Esophagus muscularis mucosa (tissue), 4 donors: ENCODE measurements at places on chromosomes 16 and 17. TPM values are rescaled to one million over a fixed set of nuclear protein-coding genes. Genes with fewer than 3 reads are reported as not detected.
A peak's percentile ranks its signal among the peaks of the same experiment; 100 is the strongest.

- DNase-seq = no peak
- no peak overlapping the region for H3K27ac ChIP-seq
- peaks cover 12% of the 10 kb centered on the region for H3K36me3 ChIP-seq
- H3K4me3 ChIP-seq = no peak overlapping the region
- H3K4me1 ChIP-seq = peaks cover 49% of the 10 kb centered on the region
- no peaks in the 10 kb centered on the region for H3K27me3 ChIP-seq
These were observed 14.2 kb downstream of the CX3CL1 start for GRCh38 chr16:57386381-57386951.

DNA sequence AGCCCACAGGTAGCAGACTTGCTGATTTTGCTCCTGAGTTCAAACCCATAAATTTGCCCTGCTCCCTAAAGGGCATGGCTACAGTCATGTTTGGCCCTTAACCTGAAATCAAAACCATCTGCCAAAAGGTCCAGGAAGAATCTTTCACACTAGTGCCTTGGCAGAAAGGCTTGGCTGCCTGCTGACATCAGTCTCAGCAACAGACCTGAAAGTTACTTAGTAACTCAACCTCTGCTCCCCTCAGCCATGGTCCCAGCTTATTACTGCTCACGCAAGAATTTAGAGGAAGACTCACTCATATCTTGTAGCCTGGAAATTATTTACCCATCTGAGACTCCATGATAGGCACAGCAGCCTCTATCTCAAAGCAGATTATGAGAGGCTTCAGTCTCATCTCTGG lies 98.0 kb upstream of the KIF2B start:
- no peaks in the 10 kb centered on the region for H3K27me3 ChIP-seq
- H3K27ac ChIP-seq = no peak overlapping the region
- no peaks in the 10 kb centered on the region for H3K36me3 ChIP-seq
- peaks cover 5% of the 10 kb centered on the region for H3K4me1 ChIP-seq
- DNase-seq = no peak

GRCh38 chr16:29789775-29790182 lies 772 bp upstream of the KIF22 start:
- no peaks in the 10 kb centered on the region for H3K27me3 ChIP-seq
- no peaks in the 10 kb centered on the region for H3K36me3 ChIP-seq
- peak overlapping the region; percentile 81 for H3K27ac ChIP-seq
- peaks cover 28% of the 10 kb centered on the region for H3K4me1 ChIP-seq
- no peak for DNase-seq

DNA sequence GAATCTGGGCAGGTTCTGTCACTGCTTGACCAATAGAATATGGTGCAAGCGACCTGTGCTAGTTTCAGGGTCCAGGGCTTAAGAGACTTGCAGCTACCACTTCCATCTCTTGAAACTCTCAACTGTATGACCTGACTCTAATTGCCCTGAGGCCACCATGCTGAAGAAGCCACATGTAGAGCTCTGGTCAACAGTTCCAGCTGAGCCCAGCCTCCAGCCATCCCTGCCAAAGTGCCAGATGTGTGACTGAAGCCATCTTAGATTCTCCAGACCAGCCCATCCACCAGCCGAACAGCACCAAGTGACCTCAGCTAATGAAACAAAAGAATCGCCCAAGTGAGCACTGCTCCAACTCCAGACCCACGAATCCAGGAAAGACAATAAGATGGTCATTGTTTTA lies 3.4 kb upstream of the MT2A start:
- peaks cover 46% of the 10 kb centered on the region for H3K4me1 ChIP-seq
- no peak overlapping the region for H3K4me3 ChIP-seq
- no peaks in the 10 kb centered on the region for H3K27me3 ChIP-seq
- no peak for DNase-seq

- DNase-seq = no peak
- no peaks in the 10 kb centered on the region for H3K36me3 ChIP-seq
- no peak overlapping the region for H3K4me3 ChIP-seq
- no peaks in the 10 kb centered on the region for H3K27me3 ChIP-seq
These were observed 141.2 kb downstream of the CMIP start for GRCh38 chr16:81585785-81586184.

DNA sequence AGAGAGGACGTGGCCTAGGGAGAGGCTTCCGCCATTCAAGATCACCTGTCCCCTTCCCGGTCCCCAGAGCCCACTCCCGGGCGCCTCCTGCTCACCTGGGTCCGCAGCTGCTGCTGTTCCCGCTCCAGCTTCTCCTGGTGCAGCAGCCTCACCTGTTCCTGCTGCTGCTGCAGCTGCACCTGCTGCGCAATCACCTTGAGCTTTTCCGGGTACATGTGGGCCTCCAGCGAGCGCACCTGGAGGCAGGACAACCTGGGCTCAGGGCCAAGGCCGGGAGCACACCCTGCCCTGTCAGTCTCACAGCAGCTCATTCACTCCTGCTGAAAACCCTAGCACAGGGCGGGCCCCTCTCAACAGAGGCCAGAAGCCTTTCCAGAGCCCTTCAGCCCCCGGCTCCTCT lies 12.5 kb downstream of the TFAP4 start:
- peaks cover 32% of the 10 kb centered on the region for H3K36me3 ChIP-seq
- DNase-seq = no peak
- H3K4me1 ChIP-seq = peaks cover 33% of the 10 kb centered on the region

DNA sequence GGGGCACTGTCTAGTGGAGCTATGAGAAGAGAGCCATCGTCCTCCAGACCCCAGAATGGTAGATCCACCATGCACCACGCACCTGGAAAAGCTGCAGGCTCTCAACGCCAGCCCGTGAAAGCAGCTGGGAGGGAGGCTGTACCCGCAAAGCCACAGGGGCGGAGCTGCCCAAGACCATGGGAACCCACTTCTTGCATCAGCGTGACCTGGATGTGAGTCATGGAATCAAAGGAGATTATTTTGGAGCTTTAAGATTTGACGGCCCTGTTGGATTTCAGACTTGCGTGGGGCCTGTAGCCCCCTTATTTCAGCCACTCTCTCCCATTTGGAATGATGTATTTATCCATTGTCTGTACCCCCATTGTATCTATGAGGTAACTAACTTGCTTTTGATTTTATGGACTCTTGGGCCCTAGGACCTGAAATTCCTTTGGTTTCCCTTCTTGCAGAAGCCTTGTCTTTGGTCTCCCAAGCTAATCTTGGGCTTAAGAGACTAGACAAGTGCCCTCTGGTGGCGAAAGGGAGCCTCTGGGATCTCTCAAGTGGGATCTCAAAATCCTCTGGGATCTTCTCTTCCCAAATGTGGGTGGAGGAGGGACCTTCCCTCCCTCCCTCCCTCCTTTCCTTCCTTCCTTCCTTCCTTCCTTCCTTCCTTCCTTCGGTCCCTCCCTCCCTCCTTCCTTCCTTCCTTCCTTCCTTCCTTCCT lies 58.2 kb upstream of the HAPSTR1 start:
- no peak for DNase-seq
- H3K36me3 ChIP-seq = no peaks in the 10 kb centered on the region
- no peak overlapping the region for H3K4me3 ChIP-seq
- H3K4me1 ChIP-seq = no peaks in the 10 kb centered on the region
- H3K27me3 ChIP-seq = no peaks in the 10 kb centered on the region
- H3K27ac ChIP-seq = no peak overlapping the region

DNA sequence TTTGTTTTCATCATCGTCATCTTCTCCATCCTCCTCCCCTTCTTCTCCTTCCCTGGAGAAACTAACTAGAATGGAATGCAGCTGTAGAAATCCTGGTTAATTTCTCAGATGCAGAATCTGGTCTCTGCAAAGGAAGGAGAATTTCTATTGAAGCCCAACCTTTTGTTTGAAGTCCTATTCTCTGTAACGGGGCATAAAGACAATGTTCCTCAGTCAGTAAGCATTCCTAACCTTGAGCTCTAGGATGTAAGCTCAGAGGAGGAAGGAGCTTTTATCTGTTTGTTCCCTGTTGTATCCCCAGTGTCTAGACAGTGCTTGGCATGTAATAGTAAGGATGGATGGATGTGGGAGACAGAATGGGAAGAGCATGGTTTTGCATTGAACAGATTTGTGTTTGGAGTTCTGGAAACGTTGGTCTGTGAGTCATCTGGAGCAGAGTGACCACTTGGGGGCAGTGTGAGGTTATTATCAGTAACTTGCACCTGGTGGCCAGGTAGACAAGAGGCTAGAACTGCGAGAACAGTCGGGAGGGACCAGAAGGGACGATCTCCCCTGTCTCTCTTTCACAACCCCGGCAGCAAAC lies 363.7 kb downstream of the SNX29 start:
- H3K4me3 ChIP-seq = no peak overlapping the region
- no peak overlapping the region for H3K27ac ChIP-seq
- no peak for DNase-seq
- no peaks in the 10 kb centered on the region for H3K27me3 ChIP-seq
- no peaks in the 10 kb centered on the region for H3K4me1 ChIP-seq

- H3K27ac ChIP-seq = peak overlapping the region; percentile 87
- no peaks in the 10 kb centered on the region for H3K27me3 ChIP-seq
- H3K4me3 ChIP-seq = peak overlapping the region; percentile 75
- H3K36me3 ChIP-seq = peaks cover 3% of the 10 kb centered on the region
- no peak for DNase-seq
- H3K4me1 ChIP-seq = peaks cover 28% of the 10 kb centered on the region
These were observed 623 bp downstream of the E4F1 start for GRCh38 chr16:2223942-2224486.

The STH gene
- not detected for total RNA-seq

GRCh38 chr17:77441130-77441920 lies 300.6 kb downstream of the SEC14L1 start:
- no peak for DNase-seq
- peak overlapping the region; percentile 68 for H3K27ac ChIP-seq
- no peaks in the 10 kb centered on the region for H3K27me3 ChIP-seq
- H3K36me3 ChIP-seq = no peaks in the 10 kb centered on the region

The WIPI1 gene
- total RNA-seq = 36.6 TPM

The RNF43 gene
- under 0.01 TPM for total RNA-seq

The CSH1 gene
- total RNA-seq = not detected

GRCh38 chr17:72538901-72539352 lies 418.1 kb downstream of the SOX9 start:
- H3K27me3 ChIP-seq = no peaks in the 10 kb centered on the region
- no peak overlapping the region for H3K4me3 ChIP-seq
- DNase-seq = no peak
- peaks cover 4% of the 10 kb centered on the region for H3K4me1 ChIP-seq

The GPRC5B gene
- 29.4 TPM for total RNA-seq

- H3K27ac ChIP-seq = no peak overlapping the region
- H3K27me3 ChIP-seq = no peaks in the 10 kb centered on the region
- no peak overlapping the region for H3K4me3 ChIP-seq
- H3K36me3 ChIP-seq = no peaks in the 10 kb centered on the region
- peaks cover 13% of the 10 kb centered on the region for H3K4me1 ChIP-seq
These were observed 127.2 kb downstream of the CMIP start for GRCh38 chr16:81571592-81572385.

The CCL16 gene
- not detected for total RNA-seq

The ZNF286A gene
- 18.6 TPM for total RNA-seq

DNA sequence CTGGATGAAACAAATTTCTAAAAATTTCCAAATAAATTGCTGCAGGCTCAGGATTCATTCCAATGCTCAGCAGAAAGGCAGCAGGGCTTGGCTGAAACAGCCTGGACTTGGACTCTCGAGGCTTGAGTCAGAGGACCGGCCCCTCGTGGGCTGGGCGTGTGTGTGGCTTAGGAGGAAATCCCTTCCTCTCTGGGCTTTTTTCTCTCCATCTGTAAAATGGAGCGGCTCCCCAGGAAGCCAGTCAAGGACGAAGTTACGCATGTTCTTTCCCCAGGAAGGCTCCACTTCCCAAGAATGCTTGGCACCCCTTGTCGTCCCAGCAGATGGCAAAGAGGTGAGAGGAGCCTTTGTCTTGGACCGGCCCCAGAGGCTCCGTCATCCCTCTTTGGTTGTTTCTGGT lies 13.5 kb downstream of the SLC46A1 start:
- H3K4me1 ChIP-seq = no peaks in the 10 kb centered on the region
- H3K27ac ChIP-seq = no peak overlapping the region
- H3K27me3 ChIP-seq = no peaks in the 10 kb centered on the region
- peaks cover 32% of the 10 kb centered on the region for H3K36me3 ChIP-seq
- no peak overlapping the region for H3K4me3 ChIP-seq
- no peak for DNase-seq

The WNT9B gene
- total RNA-seq = 0.65 TPM

- H3K4me3 ChIP-seq = no peak overlapping the region
- no peak overlapping the region for H3K27ac ChIP-seq
- no peaks in the 10 kb centered on the region for H3K36me3 ChIP-seq
- no peak for DNase-seq
- H3K27me3 ChIP-seq = peaks cover 15% of the 10 kb centered on the region
- H3K4me1 ChIP-seq = no peaks in the 10 kb centered on the region
These were observed 57.0 kb upstream of the CLEC3A start for GRCh38 chr16:77965346-77965745.

The LGALS9C gene
- not detected for total RNA-seq

DNA sequence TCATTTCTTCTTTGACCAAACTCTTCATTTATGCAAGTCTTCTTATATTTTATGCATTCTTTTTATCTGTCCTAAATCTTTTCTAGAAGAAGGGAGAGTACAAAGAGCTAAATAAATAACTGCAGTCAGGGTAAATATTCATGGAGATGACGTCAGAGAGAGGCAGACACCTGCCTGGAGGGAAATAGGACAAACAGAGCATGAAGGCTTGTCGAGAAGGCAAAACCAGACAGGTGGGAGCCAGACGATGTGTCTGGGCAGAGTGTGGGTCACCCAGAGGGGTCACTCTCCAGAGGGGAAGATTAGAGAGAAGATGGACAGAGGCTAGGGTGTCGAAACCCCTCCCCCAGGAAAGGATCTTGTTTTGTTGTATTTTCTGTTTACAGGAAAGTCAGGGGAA lies 78.3 kb upstream of the RPL38 start:
- H3K27me3 ChIP-seq = no peaks in the 10 kb centered on the region
- DNase-seq = no peak
- H3K36me3 ChIP-seq = no peaks in the 10 kb centered on the region
- no peak overlapping the region for H3K27ac ChIP-seq
- no peak overlapping the region for H3K4me3 ChIP-seq

- H3K4me1 ChIP-seq = no peaks in the 10 kb centered on the region
- no peak for DNase-seq
- H3K36me3 ChIP-seq = no peaks in the 10 kb centered on the region
These were observed 69.2 kb upstream of the WSB1 start for GRCh38 chr17:27224526-27225315.

The TBC1D3E gene
- not detected for total RNA-seq

DNA sequence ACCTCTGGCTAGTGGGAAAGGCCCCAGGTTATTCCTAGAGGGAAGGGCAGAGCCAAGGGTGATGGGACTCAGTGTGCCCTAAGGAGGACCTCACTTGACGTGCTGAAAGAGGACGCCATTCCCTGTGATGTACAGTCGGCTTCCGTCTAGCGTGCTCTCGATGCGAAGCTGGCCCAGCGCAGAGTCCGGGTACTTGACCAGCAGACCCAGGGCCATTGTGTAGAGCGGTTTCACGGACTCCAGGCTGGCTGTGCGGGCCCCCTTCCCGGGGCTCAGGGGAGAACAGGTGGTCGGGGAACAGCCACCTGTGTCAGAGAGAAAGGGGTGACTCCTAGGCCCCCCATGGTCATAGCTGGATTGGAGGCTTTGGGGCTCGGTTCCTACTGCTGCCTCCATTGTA lies 19.9 kb downstream of the PLEKHG4 start:
- DNase-seq = no peak
- H3K36me3 ChIP-seq = no peaks in the 10 kb centered on the region
- no peak overlapping the region for H3K4me3 ChIP-seq
- peaks cover 4% of the 10 kb centered on the region for H3K4me1 ChIP-seq

The FOXN1 gene
- total RNA-seq = not detected
